ENCODE measurements at places on chromosomes 1 and 21.

DNA sequence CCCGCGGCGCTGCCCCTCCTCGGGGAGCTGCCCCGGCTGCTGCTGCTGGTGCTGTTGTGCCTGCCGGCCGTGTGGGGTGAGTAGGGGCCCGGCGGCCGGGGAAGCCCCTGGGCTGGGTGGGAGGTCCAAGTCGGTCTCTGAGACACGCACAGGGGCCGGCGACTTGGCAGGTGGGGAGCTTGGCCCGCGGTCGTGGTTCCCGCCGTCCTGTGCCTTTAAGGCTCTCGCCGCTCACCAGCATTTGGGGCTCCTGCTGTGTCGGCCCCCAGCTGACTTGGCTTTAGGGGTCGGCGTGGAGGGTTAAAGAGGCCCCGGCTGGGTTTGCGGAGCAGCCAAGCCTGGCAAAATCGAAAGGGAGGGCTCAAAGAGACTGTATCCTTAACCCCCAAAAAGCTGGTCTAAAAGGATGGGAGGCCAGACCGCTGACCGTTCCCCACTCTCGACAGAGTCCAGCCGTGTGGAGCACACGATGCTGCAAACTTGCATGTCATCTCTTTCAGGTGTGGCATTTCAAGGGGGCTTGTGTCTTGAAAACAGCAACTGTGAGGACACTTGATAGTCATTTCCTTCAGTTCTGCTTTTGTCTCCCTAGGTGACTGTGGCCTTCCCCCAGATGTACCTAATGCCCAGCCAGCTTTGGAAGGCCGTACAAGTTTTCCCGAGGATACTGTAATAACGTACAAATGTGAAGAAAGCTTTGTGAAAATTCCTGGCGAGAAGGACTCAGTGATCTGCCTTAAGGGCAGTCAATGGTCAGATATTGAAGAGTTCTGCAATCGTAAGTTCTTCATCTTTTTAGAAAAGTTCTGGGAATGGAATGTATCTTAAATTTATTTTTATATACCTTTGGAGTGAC, 540 bp downstream of the CD55 start:
- no peak for DNase-seq

DNA sequence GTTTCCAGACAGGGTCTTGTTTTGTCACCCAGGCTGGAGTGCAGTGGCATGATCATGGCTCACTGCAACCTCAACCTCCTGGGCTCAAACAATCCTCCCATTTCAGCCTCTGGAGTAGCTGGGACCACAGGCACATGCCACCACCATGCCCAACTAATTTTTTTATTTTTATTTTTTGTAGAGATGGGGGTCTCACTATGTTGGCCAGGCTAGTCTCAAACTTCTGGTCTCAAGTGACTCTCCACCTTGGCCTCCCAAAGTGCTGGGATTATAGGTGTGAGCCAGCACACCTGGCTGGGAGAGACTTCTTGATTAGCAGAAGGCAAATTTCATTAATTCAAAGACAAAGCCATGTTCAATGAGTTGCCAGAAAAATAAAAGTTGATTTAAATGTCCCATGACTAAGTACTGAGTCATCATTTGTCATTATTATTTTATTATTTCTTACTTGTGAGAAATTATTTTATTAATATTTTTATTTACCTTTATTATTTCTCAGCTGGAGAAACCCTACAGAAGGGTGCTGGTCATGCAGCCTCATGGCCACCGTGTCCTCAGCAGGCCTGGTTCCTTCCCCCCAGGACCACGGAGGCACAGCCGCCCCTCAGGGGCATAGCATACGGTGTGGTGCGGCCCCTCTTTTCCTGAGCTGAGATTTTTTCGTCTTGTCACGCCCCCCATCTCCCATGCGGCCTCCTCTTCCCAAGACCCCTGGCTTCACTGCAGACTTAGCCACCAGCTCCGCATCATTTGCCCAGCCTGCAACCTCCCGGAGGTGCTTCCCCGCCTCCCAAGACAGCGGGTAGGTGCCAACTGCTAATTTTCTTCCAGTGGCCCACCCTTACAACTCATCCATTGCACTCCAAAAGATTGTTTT, 55.3 kb upstream of the SIM2 start:
- no peak for DNase-seq

DNA sequence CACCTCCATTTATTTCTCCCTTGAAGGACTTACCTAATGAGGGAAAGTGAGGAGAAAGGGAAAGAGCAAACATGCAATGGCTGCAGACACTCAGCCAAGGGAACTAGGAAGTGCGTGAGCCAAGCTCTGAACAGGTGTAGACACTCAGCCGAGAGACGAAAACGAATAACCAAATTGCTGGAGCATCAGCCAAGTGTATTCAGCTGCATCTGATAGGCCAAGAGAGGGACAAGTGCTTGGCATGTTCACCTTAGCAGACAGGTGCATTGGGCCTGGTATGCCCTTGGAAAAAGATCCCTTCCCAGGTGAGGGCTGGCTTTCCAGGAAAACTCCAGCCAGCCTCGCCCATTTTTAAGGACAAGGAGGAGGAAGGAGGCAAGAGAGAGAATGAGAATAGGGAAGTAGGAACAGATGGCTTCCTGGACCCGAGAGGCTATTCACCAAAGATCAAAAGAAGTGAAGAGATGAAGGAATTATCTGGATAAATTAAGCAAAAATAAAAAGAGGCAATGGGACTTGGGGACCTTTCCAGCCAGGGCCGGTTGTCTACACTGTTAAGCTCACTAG, 184.7 kb downstream of the TOMM20 start:
- peak; percentile 32 for DNase-seq

DNA sequence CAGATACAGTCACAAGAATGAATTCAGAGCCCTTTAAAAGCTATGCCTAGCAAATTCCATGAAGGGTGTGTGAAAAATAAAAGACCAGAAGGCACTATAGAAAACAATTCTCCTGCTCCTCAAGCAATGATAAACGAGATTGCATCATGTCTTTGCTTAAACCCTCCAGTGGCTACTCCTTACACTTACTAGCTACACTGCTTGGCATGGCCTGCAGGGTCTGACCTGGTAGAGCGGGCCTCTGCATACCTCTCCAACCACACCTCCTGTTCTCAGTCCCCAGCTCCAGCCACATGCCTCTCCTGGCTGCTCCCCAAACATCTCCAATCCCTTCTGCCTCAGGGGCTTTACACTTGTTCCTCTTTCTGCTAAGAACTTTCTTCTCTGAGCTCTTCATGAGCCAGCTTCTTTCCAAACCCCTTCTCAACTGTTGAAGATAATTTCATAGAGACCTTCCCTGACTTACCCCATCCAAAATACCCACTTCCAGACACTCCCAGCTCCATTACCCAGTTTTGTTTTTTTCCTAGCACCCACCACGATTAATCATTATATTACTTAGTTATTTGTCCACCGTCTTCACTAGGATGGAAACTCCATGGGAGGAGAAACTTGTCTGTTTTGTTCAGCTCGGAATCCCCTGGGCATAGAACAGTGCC, 11.2 kb upstream of the CREG1 start:
- DNase-seq: no peak

GRCh38 chr1:13992489-13993285, 292.7 kb downstream of the PRDM2 start:
- no peak for DNase-seq

GRCh38 chr1:149915429-149916192, 2.0 kb downstream of the SV2A start:
- DNase-seq: no peak

DNA sequence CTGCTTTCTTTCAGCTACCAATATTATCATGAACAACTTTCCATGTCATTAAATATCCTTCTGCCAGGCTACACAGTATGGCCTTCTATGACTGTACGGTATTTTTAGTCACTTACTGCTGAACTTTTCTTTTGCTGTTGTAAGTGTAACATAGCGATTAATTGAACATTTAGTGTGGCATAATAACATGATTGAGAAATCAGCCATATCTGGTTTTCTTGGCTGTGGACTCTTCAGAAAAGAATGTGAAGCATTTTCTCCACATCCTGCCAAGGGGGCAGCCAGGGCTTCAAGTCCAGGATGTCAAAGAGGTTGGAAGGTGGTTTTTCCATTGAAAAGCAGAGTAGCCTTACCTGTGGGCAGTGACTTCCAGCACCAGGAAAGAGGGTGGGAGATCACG, 8.8 kb upstream of the AHCYL1 start:
- DNase-seq: no peak

- peak; percentile 22 for DNase-seq
Observed at GRCh38 chr1:55640708-55641473, 425.7 kb upstream of the USP24 start.

GRCh38 chr21:24045775-24046215, 1561.5 kb downstream of the MRPL39 start:
- peak; percentile 28 for DNase-seq

GRCh38 chr1:156281281-156281680, 1.3 kb downstream of the SMG5 start:
- no peak for DNase-seq

GRCh38 chr1:203559523-203559922, 65.6 kb downstream of the OPTC start:
- no peak for DNase-seq

GRCh38 chr1:76240316-76240715, 165.8 kb downstream of the ST6GALNAC3 start:
- no peak for DNase-seq

DNA sequence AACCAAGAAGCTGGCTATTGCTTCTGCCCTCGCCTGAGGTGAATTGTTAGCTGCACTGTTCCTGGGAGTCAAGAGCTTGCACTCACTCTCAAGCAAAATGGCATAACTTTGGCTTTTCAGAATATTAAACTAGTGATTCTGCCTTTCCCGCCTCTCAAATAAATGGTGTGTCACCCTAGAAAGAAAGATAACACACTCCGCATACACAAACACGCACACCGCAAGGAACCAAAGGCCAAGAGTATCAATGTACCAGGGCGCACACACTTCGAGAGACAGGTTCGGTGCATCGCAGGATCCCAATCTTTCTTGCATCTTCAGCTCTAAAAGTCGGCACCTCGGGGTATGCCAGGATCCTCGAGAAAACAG, 470 bp upstream of the RTCA start:
- DNase-seq: no peak

GRCh38 chr1:67816095-67816475, 17.2 kb downstream of the GNG12 start:
- DNase-seq: no peak

- no peak for DNase-seq
Observed at GRCh38 chr21:43829575-43830119, 35.4 kb upstream of the AGPAT3 start.

GRCh38 chr1:111802110-111802509, 46.4 kb downstream of the DDX20 start:
- DNase-seq: no peak

DNA sequence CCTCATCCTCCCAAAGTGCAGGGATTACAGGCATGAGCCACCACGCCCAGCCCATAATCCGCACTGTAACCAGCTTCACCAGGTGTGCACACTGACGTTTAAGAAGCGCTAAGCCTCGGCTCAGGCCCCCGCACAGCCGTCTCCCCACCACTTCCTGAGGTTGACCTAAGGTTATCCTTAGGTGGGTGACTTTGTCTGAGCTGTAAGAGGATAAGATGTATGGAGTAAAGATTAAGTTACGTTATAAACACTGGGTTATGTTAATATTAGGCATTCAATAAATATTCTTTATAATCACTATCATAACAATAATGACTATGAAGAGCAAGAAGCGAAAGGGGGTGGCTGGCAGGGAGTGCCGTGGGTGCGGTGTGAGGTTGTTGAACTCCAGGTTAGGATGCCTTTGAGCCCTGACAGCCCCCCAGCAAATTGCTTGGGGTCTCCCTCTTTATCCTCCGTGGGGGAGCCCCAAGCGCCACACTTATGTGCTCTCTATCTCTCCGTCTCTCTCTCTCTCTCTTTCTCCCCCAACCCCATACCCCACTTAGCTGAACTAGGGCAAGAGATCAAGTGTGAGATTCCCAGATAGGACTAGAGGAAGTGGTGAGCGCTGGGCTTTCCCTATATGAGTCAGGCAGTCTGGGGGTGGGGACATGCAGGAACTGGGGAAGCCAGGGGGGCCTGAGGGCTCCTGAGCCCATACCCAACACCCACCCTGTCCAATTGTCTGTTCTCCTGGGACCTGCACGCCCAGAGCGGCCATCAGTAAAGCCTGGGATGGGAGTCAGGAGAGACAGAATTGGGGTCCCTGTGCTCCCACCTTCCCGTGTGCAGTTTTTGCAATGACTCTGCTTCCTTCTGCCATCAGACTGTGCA, 7.6 kb downstream of the EFHD2 start:
- no peak for DNase-seq

DNA sequence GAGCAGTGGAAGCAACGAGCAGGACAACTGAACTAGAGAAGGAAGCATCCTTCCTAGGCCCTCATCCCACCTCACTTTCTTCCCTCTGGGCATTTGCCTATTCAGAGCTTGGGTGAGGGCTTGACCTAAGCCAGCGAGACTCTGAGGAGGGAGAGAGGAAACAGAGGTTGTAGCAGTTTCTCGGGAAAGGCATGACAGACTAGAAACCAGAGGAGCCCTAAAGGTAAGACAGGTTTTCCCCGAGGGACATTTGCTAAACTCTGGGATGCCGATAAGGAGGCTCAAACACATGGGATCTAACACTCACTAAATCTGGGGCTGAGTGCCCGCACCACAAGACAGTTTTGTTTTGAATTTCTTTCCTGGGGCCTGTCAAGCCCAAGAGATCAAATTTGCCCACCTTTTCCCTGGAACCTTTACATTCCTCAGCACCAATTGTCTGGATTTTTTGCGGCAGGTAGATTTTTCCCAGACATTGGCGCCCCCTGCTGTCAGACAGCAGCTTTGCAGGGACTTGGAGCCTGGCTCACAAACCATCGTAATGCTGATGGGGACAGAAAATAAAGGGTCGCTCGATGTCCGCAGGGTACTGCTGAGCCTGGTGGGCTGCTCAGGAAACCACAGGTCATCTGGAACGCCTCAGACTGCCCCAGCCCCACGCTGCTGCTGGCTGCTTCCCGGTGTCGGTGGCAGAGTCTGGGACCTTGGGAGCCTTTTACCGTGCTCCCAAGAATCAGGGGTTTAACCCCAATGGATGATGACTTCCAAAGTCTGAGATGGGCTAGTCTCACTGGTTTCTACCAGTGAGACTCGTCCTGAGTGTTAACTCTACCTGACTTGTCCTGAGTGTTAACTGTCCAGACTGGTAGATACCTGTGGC, 23.4 kb upstream of the TSPAN2 start:
- DNase-seq: no peak

- no peak for DNase-seq
Observed at GRCh38 chr1:110462093-110462492, 11.1 kb downstream of the PROK1 start.

All from SHP77 treated with DMSO at 0.1 percent for 48 hours (cell line).